ENCODE measurements at places on chromosomes 16 and 17.

DNA sequence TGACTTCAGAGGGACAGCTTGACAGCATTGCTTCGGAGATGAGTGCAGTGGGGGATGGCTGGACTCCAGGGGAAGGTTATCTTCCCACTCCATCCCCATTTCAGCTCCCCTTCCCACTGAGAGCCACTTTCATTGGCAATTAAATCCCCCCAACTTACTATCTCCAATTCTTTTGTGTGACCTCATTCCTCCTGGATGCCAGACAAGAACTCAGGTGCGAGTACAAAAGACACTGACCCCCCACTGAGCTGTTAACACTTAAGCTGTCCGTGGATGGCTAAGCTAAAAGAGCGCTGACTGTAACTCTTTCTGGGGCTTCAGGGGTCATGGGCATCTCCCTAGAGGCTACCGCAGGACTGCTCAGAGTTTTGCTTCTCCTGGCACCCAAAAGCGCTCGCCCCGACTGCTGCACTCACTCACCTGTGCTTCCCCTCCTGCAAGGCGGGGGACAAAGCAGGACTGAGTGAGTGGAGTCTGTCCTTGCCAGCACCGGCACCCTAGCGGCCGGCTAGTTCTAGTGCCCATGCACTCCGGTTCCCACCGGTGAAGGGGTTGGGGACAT lies 44.8 kb upstream of the FBXO47 start:
- no peak for DNase-seq

GRCh38 chr17:78787444-78787843 lies 5.4 kb upstream of the CYTH1 start:
- no peak for DNase-seq

DNA sequence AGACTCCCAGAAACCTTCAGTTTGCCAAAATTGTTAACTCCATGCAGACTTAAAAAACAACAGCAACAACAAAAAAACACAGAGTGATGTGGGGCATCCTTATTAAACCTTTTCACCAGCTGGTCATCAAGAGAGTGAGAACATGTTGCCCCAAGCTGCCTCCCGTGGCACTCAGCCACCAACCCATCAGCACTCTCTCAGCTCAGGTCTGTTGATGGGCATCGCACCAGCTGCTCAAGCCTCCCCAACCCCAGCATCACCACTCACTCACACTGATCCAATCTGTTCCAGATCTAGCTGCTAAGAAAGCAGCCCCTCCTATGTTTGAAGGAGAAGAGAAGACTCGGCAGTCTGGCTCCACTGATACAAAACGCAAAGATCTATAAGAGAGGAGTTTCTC lies 46.8 kb downstream of the SLC39A11 start:
- no peak for DNase-seq

DNA sequence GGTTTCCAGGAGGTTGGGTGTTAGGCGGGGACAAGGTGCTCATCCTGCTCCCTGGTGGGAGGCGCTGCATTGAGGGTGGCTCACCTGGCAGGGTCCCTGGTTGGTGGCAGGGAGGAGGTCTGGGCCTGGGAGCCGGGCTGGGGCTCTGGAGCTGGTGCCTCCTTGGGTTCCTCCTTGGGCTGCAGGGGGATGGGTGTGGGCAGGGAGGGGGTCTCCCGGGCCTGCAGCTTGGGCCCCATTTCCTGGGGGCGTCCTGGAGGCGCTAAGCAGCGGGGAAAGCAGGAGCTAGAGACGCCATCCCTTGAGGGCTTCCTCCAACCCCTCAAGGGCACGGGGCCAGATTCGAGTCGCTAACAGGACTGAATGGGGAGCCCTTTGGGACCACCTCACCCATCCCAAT lies 11.1 kb downstream of the CNGB1 start:
- no peak for DNase-seq

DNA sequence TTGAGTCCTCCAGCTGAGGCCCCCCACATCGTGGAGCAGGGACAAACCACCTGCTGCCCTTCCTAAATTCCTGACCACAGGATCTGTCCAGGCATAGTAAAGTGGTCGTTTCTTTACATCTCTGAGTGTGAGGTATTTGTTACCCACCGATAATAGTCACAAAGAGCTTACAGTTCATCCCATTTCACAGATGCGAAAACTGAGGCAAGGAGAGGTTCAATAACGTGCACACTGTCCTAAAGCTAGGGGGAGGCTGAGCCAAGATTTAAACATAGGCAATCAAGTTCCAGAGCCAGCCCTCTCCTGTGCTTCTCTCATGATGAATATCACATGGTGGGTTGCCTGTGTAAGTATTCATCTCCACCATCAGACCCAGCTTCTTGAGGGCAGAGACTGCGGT lies 135.4 kb downstream of the CCT6B start:
- no peak for DNase-seq

DNA sequence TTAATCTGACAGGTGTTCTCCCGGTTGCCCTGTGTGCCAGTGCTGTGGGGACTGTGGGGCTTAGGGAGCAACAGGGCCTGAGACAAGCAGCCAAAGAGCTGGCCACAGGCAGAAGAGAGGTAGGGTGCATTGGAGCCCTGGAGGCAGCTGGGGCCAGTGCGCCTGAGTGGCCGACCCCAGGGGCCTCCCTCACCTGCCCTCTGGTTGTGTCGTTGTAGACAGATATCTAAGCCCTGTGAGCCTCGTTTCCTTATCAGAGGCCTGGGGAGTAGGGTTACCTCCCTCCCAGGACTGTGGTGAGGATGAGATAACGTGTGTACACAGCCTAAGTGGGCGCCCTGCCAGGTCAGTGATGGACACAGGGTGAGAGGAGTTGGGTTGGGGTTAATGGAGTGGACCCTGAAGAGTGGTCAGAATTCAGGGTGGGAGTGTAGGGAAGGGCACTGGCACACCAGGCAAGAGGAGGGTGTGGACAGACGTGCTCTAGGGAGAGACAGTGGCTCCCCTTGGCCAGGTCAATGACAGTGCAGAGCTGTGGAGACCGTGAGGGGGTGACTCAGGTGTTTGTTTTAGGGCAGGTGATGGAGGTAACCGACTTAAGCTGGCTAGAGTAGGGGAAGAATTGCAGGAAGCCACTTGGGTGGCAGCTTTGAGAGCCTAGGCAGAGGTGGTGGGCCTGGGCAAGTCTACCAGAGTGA lies 3.4 kb downstream of the NARF start:
- no peak for DNase-seq

DNA sequence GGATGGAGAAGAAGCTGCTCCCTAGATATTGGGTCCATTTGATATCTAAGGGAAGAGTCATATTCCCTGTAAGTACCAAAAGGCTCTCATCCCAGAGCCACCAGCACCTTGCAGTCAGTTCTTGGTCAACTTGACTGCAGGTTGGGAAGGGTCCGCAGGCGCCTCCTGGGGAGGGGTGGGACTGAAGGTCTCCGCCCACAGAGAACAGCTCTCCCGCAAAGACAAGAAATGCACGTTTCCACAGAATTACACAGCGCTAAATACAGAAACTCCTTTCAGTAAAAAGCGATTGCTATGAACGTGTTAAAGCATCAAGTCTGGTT lies 864 bp upstream of the CTCF start:
- DNase-seq: no peak

GRCh38 chr17:77887464-77888241 lies 70.8 kb upstream of the TNRC6C start:
- DNase-seq: peak; percentile 86

GRCh38 chr16:73192232-73192894 lies 144.4 kb upstream of the ZFHX3 start:
- peak; percentile 81 for DNase-seq

- no peak for DNase-seq
Observed at GRCh38 chr17:72514321-72514861, 393.6 kb downstream of the SOX9 start.

GRCh38 chr17:3029213-3029913 lies 34.0 kb downstream of the OR1D5 start:
- DNase-seq: no peak

All from AG20443 (cell line).